Germinal center (tissue), 1 donor: ENCODE measurements at places on chromosomes 4 and X.
A peak's percentile ranks its signal among the peaks of the same experiment; 100 is the strongest.

DNA sequence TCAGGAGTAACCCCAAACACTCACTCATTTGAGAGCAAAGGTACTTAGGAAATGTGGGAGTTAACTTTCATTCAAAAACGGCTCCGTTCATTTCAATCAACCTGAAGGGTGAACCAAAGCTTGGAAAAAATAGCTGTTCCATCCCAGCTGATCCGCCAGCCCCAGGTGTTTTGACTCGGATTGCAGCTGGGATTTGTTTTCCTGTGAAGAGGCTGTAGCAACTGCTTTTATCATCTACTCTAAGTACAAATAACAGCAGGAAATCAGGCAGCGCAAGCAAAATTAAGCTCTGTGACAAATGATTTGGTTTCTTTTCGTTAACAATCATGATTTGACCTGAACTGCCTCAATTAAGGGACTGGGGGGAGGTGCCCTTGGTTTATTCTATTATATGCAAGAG is 154.7 kb downstream of the BEND2 start:
- no peak for DNase-seq

- no peak for DNase-seq
Observed at GRCh38 chr4:108950158-108950915, 187.5 kb upstream of the ETNPPL start.

- DNase-seq, result no peak
Observed at GRCh38 chrX:41022566-41022965, 62.7 kb upstream of the USP9X start.

- DNase-seq, result peak; percentile 37
Observed at GRCh38 chr4:36241771-36242170, 2.5 kb downstream of the ARAP2 start.

GRCh38 chr4:43274376-43274775 is 381.9 kb downstream of the GRXCR1 start:
- DNase-seq, result no peak

- no peak for DNase-seq
Observed at GRCh38 chrX:51459125-51459524, 37.3 kb downstream of the NUDT11 start.

- DNase-seq, result no peak
Observed at GRCh38 chr4:26490111-26490959, at the start of gene CCKAR. Gene CCKAR (minus strand): TSS chr4:26490484. CDS start chr4:26490267, 217 bp downstream.

- DNase-seq, result no peak
Observed at GRCh38 chr4:178672512-178672911, 1230.3 kb upstream of the AGA start.

- DNase-seq, result no peak
Observed at GRCh38 chrX:39950018-39950688, 147.6 kb downstream of the BCOR start.

DNA sequence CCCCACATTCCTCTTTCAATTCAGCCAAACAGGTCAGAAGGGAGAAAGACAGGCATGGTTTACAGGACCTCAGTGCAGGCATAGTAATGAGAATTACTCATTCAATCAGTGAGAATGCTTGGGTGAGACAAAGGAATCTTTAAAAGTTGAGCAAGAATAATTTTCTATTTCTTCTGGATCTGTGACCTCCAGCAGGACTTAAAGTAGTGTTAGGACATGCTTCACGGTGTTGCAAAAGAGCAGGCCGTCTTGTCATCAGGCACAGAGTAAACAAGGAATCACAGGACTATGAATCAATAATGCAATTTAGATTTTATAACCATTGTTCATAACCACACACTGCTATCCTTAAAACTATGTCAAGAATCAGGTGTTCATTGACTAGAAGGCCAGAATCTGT is 130.6 kb upstream of the GLRA2 start:
- no peak for DNase-seq

DNA sequence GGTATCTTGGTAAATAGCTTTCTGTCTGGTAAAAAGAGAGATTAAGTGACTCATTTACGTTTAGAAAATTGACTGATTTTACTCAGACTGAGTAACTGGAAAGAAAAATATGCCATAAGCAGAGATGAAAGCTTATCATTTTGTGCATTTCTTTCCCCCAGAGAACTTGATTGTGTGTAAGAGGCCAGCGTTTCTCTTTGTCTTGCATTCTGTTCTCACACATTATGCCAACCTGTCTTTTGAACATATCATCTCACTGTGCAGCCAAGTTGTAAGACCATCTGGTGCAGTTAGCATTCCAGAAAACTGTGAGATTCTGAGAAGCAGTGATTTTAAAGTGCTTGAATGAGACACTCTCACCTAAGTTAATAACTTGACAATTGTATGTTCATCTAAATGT is 651.3 kb downstream of the TECRL start:
- no peak for DNase-seq

DNA sequence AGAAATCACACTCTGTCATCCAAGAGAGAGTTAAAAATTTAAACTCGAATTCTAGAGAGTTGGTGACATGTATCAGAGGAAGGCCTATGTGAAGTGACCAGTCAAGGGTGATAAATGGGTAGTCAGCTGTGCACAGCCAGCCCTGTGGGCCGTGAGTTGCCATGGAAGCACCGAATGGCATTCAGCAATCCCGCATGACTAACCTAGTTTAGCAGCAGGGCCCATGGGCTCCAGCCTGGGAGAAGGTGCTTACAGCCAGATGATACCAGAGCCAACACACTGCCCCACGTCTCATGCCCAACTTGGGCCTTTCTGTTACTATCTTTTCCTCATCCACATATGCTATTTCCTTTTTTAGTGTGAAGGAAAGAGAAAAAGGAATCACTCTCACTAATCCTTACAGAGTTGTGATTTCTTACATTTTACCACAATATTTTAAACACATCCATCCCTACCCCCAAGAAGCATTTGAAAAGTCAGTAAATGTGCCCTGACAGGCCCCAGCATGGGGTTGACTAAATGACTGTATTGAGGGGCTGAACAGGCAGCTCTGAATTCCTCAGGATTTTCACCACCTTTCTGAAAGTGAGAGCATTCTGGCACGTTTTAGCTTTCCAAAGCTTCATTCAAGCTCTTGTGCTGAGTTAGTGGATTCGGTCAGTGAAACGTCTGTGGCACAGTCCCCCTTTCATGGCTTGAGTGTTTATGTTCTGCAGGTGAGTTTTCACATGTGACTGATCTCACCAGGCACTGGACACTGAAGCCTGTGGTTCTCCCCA is 104.2 kb downstream of the AFF1 start:
- DNase-seq, result no peak

DNA sequence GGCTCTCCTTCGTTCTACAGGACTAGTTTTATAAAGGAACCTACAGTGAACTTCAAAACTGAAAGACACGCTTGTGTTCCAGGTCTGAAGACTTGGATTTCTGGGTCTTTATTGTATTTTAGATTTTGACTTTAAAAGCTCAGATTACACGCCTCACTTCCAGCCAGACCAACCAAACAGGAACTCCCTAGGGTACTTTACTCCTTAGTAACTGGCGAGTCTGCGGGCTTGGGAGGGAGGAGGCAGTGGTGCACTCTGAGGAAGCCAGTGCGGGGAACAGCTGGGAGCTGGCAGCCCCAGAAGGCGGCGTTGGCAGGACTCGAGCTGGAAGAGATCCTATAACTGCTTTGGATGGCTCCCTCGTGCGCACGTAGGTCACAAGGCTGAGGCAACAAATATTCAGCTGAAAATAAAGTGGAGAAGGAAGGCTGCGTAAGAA is 391 bp upstream of the PHKA1 start:
- DNase-seq, result no peak

GRCh38 chr4:140071806-140072205 is 82.2 kb downstream of the MAML3 start:
- peak; percentile 20 for DNase-seq

DNA sequence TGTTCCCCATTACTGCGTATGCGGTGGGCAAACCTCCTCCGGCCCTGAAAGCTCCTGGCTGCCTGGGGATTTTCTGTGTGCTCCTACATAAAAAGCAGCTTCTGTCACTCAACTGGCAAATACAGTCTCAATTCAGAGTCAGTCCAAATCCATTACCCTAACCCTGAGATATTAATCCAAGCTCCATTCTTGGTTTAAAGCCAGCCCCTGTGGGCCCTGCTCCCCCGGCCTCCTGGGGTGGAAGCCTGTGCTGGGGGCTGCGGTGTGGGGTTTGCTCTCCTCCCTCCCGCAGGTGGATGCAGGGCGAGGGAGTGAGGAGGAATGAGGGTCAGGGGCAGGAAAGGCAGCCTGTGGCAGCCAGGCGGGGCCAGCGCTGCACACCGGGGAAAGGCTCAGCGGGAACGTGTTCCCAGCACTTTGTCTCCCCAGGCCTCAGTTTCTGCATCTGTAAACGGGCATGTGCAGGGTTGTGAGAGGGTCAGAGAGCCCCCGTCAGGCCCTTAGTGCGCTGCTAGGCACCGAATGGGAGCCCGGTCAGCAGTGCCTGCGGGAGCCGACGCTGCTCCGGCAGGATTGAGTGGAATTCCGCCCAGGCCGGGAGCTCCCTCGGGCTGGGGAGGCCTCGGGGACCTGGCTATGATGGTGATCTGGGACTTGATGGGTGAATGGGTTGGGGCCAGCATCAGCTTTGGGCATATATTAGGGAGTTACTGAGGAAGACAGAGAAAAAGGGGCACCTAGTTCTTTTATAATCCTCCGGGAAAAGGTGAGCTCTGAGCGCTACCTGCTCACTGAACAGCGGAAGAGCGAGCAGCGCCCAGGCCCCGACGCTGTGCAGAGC is 6.3 kb upstream of the RGS12 start:
- DNase-seq, result peak; percentile 58

DNA sequence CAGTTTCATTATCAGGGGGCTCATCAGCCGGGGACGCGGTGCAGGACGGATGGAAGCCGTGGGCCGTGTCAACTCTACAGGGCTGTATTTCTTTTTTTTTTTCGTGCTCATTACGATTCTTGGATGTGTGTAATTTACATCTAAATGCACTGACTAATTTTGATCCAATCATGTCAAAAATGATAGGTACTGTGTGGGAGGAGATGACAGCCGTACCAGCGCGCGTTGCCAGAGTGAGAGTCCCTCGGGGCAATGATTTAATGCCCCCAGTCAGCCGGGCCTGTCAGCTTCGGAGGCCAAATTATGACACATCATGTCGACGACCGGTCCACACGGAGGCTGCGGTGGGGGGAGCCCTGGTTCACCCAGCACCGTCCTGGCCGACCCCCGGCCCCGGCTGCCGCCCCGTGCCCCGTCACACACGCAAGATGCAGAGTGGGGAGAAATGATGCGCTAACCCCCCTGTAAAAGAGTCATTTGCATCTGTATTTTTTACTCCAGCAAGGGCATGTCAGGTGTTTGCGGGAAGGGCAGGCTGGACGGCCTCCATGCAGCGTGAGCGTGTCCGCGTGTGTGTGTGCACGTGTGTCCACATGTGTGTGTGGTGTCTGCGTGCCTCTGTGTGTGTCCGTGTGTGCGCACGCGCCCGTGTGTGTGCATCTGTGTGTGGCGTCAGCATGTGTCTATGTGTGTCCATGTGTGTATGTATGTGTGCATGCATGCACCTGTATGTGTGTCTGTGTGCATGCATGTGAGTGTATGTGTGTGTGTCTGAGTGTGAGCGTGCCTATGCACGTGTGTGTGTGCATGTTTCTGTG is 74.3 kb upstream of the PPP2R3B start:
- DNase-seq, result no peak
